Activated CD4-positive, alpha-beta T cell treated with anti-CD3 and anti-CD28 coated beads, Interleukin-2, Interleukin-6, amounts not matched to agents 100 ng/mL and 50 ng/mL, durations not matched to agents 16 hours and 8 hours (primary cell): ENCODE measurements at places on chromosomes 13 and 19.

DNA sequence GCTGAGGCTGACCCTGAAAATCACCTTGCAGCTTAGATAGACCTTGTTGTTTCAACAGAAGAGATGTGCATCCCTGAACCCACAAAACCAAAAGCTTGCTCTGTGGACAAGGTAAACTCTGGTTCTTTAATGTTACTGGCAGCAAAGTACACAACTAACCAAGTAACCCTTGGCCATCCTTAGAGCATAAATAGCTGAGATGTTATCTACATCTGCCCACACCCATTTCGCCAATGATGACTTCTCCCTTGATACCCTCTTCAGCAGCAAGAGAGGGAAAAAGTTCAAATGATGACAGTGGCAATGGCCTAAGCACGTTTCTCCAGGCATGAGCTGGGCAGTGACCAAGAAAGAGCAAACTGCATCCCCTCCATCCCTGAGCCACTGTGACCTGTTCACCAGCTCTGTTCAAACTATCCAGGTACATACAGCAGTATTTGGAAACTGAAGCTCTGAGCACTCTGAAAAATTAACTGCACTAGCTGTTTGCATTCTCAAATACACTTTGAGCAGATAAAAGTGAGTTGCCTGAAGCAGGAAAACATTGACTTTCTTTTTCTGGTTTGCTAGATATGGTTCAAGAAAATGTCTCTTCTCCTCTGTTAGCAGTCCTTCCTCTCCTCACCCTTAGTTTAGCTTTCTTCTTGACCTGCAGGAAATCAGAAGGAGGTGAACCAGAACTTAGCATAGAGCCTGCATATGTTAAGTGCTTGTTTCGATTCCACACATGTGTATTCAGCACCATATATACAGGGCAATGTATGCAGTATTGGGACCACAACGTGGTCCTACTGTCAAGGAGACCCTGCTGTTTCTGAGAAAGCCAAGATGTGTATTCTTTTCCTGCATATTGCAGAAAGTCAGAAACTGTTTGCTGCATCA lies 231.7 kb downstream of the FOXO1 start:
- DNase-seq, result no peak

DNA sequence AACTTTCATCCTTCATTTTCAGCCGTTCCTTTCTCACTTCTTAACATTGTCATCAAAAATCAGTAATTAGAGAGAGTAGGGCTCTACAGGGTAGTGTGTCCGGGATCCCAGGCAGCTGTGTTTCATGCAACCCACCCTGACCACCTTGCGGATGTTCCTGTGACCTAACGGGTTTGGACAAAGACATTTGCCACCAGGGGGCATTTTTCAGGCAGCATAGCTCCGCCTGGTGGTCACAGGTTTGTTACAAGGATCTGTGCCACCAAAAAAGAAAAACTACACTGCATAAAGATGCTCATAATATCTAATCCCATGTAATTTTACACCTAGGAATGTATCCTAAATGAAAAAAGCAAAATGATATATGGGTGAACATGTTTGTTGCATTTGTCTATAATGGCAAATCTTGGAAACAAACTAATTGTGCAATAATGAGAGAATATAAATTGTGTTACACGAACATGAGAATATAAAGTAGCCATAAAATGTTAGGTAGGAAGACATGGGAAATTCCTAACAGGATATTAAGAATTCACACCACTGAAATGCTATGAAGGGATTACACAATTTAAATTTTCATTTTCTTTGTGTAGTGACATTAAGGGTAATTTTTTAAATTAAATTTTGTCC lies 123.0 kb downstream of the SLC7A1 start:
- DNase-seq, result peak; percentile 62

- peak; percentile 74 for DNase-seq
Measured at GRCh38 chr13:45700971-45701900, 884 bp upstream of the CBY2 start.

DNA sequence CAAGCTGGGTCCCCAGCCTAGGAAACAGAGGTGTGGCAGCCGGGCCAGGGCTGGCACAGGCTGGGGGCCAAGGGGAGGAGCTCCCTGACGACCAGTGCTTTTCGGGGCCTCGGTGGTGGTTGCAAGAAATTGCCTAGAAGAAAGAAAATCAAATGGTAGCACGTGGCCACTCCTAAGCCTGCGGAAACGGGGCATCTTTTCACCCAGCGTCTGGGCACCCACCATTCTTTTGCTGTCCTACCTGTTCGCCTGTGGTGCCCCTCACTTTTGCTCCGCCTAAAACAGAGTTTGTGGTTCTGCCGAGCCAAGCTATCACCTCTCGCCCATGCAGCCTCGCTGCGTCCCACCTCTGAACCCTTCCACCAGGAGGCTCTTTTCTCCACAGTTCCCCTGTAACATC lies 7.1 kb upstream of the KRTDAP start:
- no peak for DNase-seq

- DNase-seq, result no peak
Measured at GRCh38 chr19:11663181-11663591, 65.9 kb downstream of the ZNF627 start.

DNA sequence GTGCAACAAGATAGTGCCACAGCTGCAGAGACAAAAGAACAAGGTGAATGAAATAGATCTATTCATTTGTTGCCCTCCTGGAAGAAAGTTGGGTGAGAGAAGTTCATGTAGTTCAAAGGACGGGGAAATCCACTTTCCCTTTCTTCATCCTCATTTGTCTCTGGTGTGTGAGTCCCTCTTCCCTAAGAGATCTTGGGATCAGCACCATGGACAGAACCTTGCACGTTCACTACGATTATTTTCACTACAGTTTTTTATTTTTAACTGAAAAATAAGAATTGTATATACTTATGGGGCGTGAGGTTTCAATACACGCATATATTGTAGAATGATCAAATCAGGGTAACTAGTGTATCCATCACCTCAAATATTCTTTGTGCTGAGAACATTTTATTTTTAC lies 29.2 kb downstream of the NLRP5 start:
- no peak for DNase-seq

DNA sequence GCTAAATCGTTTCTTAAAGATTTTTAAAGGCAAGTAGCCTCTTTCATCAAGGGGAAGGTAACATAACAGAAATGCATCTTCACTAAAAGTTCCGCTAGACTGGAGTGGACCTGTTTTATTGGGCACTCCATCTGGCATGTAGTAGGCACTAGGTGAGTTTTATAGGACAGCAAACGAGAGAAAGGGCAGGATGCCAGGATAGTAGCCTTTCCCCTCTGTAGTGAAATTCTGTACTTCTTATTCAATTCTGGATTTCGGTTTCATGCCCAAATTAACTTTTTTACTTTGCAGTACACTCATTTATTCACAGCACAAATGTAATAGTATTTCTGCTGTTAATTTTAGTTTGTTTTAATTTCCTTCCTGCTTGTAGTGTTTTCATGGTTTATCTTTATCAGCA lies 45.2 kb downstream of the GPR180 start:
- DNase-seq, result no peak

DNA sequence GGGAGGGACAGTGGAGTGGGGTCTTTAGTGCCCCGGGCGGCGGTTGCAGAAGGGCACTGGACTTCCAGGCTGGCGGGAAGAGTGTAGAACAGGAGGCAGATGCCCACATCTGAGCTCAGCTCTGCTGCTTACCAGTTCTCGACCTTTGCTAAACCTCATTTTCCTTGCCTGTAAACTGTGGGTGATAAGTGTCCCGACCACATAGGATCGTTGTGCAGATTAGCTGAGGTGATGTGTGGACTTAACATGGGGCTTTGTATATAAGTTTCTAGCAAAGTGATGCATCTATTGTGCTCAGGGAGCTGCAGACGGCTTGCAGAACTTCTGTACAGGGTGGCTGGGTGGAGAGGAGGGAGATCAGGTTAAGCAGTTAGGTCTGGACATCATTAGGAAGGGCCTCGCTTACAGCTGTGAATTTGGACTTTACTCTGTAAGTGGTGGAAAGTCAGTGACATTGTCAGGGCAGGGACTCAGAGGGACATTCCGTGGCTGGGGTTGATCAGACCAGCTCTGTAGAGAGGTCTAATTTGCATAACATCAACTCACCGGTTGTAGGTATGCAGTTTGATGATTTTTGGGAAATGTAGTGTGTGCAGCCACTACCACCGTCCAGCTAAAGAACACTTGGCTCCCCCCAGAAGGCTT lies 70.0 kb downstream of the SPATA13 start:
- DNase-seq, result no peak

GRCh38 chr13:51370116-51370515 lies 30.6 kb downstream of the SERPINE3 start:
- no peak for DNase-seq

GRCh38 chr19:38763795-38764220 lies 9.5 kb downstream of the LGALS7 start:
- DNase-seq, result no peak

GRCh38 chr19:19548915-19549759 lies 11.1 kb downstream of the CILP2 start:
- no peak for DNase-seq

- DNase-seq, result no peak
Measured at GRCh38 chr13:70098669-70099068, 9.0 kb upstream of the ATXN8OS start.
